ENCODE measurements at places on chromosomes 16 and 17. TPM values are rescaled to one million over a fixed set of nuclear protein-coding genes. Genes with fewer than 3 reads are reported as not detected.

DNA sequence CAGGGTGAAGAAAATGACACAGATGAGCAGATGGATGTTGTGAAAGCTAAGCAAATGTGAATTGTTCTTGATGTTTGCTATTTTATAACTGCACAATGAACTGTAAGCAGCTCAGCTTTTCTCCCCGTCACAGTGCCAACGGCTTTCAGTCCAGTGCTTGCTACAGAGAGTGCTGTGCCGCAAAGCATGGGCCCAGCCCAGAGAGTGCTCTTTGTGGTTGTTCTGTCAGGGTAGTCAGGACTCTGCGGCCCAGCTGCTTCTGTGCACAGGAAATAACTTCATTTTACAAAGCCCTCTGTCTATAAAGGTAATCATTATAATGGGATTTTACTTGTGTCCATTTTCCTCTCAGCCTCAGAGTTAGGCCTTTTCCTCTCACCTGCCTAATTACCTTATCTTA is 39.1 kb downstream of the CDRT15 start:
- H3K4me1 ChIP-seq: peaks cover 2% of the 10 kb centered on the region
- H3K36me3 ChIP-seq: peaks cover 12% of the 10 kb centered on the region
- DNase-seq: no peak

GRCh38 chr16:11380836-11381235 is 35.6 kb downstream of the RMI2 start:
- no peaks in the 10 kb centered on the region for H3K4me1 ChIP-seq
- DNase-seq: no peak
- H3K27ac ChIP-seq: no peak overlapping the region
- no peak overlapping the region for H3K4me3 ChIP-seq
- no peaks in the 10 kb centered on the region for H3K36me3 ChIP-seq

DNA sequence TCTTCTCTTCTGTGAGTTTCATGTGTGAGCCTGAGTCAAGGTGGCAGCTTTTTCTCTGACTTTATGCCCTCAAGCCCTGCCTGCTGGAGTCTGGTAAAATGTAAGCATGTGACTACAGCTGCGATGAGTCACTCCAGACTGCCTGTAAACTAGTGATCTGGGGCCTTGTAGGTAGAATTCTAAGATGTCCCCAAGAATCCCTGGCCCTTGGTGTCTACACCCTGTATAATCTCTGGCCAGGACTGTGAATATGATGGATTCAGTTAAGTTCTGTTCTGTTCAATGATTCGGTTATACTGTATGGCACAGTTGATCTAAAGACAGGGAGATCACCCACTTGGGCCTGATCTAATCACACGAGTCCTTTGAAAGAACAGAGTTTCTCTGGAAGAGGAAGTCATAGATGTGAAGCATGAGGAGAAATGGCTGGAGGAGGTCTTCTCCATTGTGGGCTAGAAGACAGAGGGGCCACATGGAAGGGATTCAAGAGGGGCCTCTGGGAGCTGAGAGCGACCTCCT is 29.8 kb downstream of the PRSS54 start:
- H3K4me3 ChIP-seq: no peak overlapping the region
- peaks cover 11% of the 10 kb centered on the region for H3K4me1 ChIP-seq
- no peak for DNase-seq
- peaks cover 4% of the 10 kb centered on the region for H3K36me3 ChIP-seq

DNA sequence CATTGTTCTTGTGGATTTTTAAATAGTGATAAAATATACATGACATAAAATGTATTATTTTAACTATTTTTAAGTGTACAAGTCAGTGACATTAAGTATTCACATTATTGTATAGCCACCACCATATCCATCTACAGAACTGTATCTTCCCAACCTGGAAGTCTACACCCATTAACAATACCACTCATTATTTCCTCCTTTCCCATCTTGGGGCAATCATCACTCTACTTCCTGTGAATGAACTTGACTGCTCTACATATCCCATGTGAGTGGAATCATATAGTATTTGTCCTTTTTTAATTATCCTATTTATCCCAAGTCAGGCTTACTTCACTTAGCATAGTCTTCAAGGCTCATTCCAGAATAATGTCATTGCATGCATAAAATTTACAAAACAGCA is 40.7 kb upstream of the MMP2 start:
- H3K27me3 ChIP-seq: peaks cover 29% of the 10 kb centered on the region
- DNase-seq: no peak
- no peak overlapping the region for H3K4me3 ChIP-seq
- no peak overlapping the region for H3K27ac ChIP-seq
- H3K36me3 ChIP-seq: no peaks in the 10 kb centered on the region
- no peaks in the 10 kb centered on the region for H3K4me1 ChIP-seq

DNA sequence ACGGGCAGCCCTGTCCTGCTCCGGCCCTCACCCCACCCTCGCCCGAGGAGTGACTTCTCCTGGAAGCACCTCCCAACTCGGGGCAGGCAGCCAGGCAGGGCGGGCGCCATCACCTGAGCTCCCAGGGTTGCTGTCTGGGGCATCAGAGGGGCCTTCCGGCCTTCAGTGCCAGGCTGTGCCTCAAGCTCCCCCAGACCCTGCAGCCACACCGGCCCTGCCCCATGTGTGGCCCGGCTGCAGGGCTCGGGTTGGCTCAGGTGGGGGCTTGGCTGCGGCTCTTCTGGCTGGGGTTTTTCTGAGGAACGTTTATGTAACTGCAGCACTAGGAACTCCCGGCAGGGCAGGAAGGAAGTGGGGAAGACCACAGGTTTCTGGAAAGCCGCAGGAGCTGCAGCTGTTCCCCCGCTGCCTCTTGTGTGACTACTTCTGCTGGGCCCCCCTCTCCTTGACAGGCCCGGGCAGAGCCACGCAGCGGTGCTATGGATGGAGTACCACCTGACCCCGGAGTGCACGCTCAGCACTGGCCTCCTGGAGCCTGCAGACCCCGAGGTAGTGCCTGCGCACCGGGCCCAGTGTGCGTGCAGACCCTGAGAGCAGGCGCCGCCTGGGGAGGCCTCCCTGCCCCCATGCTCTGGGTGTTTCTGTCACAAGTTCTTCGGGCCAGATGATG is 45.6 kb downstream of the PRMT7 start:
- H3K27ac ChIP-seq: no peak overlapping the region
- peaks cover 21% of the 10 kb centered on the region for H3K36me3 ChIP-seq
- DNase-seq: no peak
- no peak overlapping the region for H3K4me3 ChIP-seq
- H3K4me1 ChIP-seq: no peaks in the 10 kb centered on the region
- no peaks in the 10 kb centered on the region for H3K27me3 ChIP-seq

DNA sequence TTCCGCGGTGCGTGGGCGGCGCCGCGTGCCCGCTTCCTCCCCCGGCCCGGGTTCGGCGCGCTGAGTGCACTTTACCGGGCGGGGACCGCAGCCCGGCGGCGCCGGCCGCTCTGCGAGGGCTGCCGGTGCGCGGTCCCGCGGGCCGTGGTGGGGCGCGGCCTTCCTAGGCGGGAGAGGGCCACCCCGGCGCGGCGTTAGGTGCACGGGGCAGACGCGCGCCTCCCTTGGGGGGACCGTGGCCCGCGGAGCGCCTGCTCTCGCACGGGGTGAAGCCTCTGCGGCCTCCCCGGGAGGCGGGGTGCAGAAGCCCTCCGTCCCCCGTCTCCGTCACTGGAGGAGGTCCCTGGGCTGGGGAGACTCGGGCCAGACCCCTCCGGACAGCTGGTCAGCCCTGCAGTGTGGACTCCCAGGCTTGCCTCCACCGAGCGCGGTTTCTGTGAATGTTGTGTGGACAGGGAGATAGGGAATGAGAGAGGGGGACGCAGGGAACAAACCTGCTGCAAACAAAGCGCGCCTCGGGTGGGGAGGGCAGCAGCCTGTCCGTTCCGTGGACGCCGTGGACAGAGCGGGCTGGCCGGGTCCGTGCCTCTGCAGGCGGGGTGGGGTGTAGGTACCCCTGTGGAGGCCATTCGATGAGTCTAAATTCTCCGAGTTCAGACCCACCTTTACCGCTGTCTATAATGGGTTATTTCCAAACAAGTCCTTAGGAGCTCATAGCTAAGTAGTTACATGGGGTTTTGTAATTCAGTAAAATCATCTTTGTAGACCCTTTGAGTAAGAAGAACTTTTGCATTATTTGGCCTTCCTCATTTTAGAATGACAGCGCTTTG is 721 bp downstream of the TBCD start:
- no peak for DNase-seq
- peak overlapping the region; percentile 89 for H3K4me3 ChIP-seq
- H3K27ac ChIP-seq: peak overlapping the region; percentile 65
- H3K36me3 ChIP-seq: peaks cover 3% of the 10 kb centered on the region

GRCh38 chr16:58679763-58680162 is 4.8 kb downstream of the SLC38A7 start:
- peaks cover 33% of the 10 kb centered on the region for H3K36me3 ChIP-seq
- no peak overlapping the region for H3K27ac ChIP-seq
- peaks cover 17% of the 10 kb centered on the region for H3K4me1 ChIP-seq
- no peaks in the 10 kb centered on the region for H3K27me3 ChIP-seq

DNA sequence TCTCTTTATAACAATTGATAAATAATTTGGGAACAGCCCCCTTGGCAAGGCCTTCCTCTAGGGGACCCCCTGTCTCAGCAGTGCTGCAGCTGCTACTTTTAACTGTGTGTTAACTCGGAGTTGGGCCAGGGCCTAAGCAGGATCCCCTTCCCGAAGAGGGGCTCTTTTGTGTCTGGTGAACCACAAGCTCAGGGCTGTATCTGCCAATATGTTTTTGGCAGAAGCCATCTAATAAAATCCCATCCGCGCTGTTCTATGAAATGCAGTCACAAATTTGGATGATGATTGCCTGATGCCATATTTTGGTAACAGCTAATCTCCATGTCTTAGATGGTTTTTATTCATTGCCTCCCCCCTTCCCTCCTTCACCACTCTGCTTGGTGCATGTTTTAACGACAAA is 267.7 kb downstream of the FTO start:
- no peak for DNase-seq
- peaks cover 20% of the 10 kb centered on the region for H3K4me1 ChIP-seq
- no peaks in the 10 kb centered on the region for H3K36me3 ChIP-seq
- no peak overlapping the region for H3K27ac ChIP-seq
- no peak overlapping the region for H3K4me3 ChIP-seq

DNA sequence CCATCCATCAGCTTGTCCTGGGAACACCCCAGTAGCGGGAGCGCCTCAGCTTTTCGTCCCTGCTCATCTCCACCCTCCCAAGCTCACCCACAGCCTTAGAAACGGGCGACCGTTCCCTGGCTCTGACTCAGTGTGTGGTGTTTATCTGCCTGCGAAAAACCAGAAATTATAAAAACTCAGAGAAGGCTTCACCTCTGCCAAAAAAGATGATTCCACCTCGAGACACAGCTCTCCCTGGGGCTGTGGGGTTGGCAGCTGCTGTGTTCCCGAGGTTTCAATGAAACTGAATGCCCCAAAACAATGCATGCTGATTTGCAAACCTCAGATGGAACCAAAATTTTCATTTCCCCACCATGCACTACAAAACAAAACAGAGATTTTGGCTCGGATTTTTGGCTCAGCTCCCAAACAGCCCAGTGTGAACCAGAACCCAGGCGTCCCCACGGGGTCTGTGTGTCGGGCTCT is 62.4 kb upstream of the MED9 start:
- H3K27me3 ChIP-seq: peaks cover 23% of the 10 kb centered on the region
- H3K36me3 ChIP-seq: no peaks in the 10 kb centered on the region
- no peak overlapping the region for H3K27ac ChIP-seq
- no peak for DNase-seq
- peaks cover 11% of the 10 kb centered on the region for H3K4me1 ChIP-seq

GRCh38 chr17:54754560-54754959 is 146.1 kb upstream of the TOM1L1 start:
- H3K36me3 ChIP-seq: no peaks in the 10 kb centered on the region
- no peaks in the 10 kb centered on the region for H3K4me1 ChIP-seq
- H3K4me3 ChIP-seq: no peak overlapping the region
- no peak overlapping the region for H3K27ac ChIP-seq
- H3K27me3 ChIP-seq: no peaks in the 10 kb centered on the region

The PGS1 gene
- total RNA-seq: 52.7 TPM

The ZNF48 gene
- total RNA-seq: 13.2 TPM

The DPEP1 gene
- not detected for total RNA-seq

The FBXW10 gene
- total RNA-seq: not detected

The TEX14 gene
- 0.13 TPM for total RNA-seq

The TAT gene
- total RNA-seq: not detected

Measured in osteocyte (in vitro differentiated cells).